Type B pancreatic cell (in vitro differentiated cells): ENCODE measurements at places on chromosomes 13 and 19. TPM values are rescaled to one million over a fixed set of nuclear protein-coding genes. Genes with fewer than 3 reads are reported as not detected.

The FRY gene
- 11.4 and 13.4 TPM in 2 replicates for total RNA-seq

The SERP2 gene
- total RNA-seq, result 3.6 and 6.1 TPM in 2 replicates

The STX10 gene
- 45.2 and 46.8 TPM in 2 replicates for total RNA-seq

The CEACAM7 gene
- total RNA-seq, result 4.4 and 8.0 TPM in 2 replicates

The C19orf38 gene
- 0.45 and 1.1 TPM in 2 replicates for total RNA-seq

The KLK14 gene
- 0.29 and 0.43 TPM in 2 replicates for total RNA-seq

The PPM1N gene
- 0.48 TPM in 1 of 2 replicates, not detected in the other for total RNA-seq

The CYP2A6 gene
- not detected in 2 replicates for total RNA-seq

The PGPEP1 gene
- 28.8 and 46.7 TPM in 2 replicates for total RNA-seq
